ENCODE measurements at places on chromosomes 13 and 19.
A peak's percentile ranks its signal among the peaks of the same experiment; 100 is the strongest.

GRCh38 chr13:62704875-62705274 is 1289.2 kb upstream of the PCDH20 start:
- no peak for DNase-seq

DNA sequence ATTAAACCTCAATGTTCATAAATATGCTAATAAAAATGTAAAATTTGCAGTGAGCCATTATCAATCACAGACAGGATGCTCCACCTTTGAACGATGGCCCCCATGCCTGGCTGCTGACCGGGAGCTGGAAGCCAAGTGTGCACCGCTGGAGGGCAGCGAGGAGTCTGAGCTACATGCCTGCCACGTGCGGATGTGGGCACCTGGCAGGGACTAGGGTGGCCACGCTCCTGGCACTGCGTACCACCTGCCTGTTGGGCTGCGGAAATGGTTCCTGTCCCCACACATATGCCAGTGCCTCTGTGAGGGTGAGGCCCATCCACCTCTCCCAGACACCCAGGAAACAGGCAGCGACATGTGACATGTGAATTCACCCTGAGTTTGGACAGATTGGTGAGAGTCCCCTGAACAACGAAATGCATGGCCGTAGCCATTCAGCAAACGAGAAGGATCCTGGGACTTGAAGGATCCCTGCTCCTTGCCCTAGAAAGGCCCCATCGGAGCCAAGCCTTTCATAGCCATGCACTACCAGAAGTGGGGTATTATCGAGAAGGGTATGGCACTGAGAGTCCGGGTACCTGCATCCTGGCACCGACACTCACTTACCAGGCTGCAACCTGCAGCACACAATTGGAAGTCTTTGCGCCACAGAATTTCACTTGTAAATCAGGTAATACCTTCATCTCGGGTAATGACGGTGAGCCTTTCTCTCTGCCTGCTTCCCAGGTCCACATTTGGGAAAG is 35.8 kb downstream of the TSHZ3 start:
- DNase-seq, result no peak

- peak; percentile 76 for DNase-seq
These were observed 814 bp downstream of the S1PR2 start for GRCh38 chr19:10230173-10230860.

DNA sequence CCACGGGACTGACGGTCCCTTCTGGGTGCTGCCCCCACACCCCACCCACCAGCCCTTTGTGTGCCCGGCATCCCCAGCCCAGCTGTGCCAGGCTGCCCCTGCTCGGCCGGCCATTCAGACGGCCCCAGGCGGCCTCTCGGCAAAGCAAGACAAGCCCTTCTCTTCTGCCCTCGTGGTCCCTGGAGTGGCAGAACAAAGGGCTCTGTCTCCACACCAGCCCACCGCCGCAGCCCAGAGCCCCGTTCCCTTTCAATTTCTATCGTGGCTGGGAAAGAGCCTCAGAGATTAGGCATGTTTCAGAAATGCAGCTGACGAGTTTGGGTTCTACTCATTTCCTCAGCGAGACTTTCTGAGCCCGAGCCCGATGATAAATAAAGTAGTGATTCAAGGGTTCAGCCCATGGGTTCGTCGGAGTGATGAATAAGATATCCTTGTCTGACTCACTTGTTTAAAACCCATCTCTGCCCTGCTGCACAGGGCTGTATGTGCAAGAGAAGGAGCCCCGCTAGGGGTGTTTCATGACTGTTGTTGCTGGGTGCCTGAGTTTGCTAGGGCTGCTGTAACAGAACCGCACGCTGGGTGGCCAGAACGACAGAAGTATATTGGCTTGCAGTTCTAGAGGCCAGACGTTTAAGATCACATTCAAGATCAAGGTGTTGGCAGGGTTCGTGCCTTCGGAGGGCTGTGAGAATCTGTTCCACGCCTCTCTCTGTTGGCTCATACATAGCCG is 4.3 kb downstream of the MYO9B start:
- DNase-seq, result no peak

DNA sequence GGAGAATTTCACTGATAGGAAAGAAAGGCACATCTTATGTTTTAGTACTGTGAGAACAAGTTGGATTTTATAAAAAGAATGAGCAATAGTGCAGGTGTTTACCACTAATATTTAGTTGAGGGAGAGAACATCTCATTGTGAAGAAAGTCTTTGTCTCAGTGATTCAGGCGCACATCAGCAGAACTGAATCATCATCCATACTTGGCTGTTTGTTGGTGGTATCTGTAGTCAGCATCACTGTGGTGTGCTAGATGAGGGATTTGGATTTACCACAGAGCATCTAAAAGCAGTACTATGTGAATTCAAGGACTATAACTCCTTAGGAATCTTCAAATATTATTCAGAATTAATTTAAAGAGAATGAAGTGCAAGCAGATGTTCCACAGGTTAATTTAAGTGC is 1380.5 kb upstream of the ATXN8OS start:
- no peak for DNase-seq

GRCh38 chr19:16847430-16847829 is 18.2 kb downstream of the SIN3B start:
- no peak for DNase-seq

GRCh38 chr13:105827111-105827809 is 708.2 kb downstream of the EFNB2 start:
- DNase-seq, result no peak

DNA sequence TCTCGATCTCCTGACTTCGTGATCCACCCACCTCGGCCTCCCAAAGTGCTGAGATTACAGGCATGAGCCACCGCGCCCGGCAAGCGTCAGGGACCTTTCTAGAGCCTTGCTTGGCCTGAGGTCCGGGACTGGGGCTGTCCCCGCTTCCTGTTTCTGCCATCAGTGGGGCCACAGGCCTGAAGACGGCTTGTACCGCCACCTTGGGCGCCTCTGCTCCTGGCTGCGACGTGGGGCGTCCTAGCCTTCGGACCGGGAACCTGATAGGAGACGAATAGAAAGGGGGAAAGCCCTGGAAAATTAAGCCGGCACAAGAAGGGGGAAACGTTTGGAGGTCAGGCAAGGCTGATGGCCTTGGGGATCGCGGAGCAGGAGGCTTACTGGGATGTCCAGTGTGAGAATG is 35.1 kb downstream of the RNF6 start:
- peak; percentile 21 for DNase-seq

DNA sequence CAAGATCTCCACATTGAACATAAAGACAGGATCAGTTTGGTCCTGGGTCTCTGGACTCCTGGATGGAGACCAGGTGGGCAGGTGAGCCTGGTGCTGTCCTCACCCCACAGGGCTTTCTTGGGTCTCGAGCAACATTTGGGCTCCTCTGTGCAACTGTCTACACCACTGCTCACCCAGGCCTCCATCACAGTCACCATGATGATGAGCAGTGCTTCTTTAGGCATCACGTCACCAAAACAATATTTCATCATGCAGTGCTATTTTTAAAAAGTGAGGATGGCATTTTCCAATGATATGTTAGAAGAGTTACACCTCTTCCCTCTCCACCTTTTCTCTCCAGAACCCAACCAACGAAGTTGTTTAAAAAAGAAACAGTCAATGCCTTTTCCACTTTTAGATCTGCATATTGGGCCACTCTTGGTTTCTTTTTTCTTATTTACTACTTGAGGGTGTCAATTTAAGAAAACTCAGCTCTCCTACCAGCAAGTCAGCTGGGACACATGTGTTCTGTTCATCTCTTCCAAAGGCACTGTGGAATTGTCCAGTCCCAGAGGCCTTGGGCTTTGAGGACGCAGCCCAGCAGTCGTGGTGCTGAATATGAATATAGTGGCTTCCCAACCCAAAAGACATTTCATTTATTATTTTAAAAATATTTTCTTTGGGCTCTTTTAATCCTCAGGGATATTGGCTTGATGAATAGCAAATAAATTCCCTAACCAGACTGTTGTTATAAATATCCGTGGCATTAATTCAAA is 405.7 kb downstream of the KCNRG start:
- no peak for DNase-seq

GRCh38 chr13:27636589-27637288 is 15.0 kb downstream of the POLR1D start:
- DNase-seq, result no peak

DNA sequence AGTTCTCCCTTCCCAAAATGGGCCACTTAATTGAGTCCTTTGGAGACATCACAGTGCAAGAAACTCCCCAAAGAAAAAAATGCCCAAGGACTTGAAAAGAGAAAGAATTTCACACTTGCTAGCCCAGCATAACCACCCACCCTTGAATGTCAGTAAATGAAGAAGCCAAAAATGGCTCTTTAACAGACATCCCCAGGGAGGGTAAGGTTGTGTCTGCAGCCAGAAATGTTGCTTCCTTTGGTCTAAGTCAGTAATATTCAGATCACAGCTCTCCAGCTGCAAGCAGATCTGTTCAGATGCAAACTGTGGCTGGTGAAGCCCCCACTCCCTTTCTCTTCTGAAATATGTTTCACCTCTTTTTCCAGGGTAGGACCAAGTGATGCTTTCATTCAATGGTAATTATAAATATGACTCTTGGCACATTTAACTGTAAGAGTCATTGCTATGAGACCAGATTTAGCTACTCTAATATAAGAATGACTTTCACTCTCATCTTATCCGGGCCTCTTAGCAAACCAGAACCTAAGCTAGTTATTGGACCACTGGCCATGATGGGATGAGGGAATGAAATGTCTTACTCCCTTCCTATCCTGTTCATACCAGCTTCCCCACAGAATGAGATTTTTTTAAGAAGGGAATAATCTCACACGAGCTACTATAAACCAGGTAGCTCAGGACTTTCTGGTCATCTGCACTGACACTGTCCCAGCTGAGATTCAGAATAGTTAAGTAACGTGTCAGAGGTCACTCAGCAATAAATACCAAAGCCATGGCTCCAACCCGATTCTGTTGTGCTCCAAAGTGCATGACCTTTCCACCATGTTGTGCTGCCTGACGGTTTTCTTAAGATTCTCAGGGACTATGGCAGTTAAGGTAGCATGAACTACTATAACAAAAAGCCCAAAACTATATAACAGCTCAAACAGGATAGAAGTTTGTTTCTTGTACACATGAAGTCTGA is 234.1 kb downstream of the FOXO1 start:
- no peak for DNase-seq

GRCh38 chr13:109870274-109870673 is 83.9 kb upstream of the IRS2 start:
- no peak for DNase-seq

DNA sequence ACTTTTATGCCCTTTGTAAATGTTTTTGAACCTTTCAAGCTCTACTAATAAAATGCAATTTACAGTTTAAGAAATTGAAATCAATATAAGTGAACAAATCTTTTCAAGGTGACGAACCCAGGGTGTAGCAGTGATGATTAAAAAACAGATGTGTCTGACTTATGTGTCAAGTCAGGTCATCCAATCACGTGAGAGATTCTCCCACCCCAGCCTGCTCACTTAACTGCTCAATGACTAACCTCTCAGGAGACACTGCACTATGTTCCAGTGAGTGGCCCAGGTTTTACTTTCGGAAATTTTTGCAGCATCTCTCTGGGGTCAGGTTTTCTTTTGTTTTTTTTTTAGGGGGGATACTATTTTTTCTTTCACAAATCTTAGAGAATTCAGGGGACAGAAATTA is 60.7 kb downstream of the ZNF429 start:
- DNase-seq, result no peak

DNA sequence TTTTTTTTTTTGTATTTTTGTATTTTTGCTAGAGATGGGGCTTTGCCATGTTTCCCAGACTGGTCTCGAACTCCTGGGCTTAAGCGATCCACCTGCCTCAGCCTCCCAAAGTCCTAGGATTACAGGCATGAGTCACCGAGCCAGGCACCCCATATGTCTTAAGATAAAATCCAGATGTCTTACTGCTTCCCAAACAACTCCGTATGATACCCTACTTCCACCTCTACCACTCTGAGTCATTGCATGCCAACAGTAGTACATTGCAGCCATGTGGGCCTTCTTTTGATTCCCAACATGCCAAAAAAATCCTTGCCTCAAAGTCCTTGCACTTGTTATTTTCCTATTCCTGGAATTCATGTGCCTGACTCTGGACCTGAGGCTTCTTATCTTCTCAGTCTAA is 799.2 kb downstream of the GPC5 start:
- DNase-seq, result no peak

DNA sequence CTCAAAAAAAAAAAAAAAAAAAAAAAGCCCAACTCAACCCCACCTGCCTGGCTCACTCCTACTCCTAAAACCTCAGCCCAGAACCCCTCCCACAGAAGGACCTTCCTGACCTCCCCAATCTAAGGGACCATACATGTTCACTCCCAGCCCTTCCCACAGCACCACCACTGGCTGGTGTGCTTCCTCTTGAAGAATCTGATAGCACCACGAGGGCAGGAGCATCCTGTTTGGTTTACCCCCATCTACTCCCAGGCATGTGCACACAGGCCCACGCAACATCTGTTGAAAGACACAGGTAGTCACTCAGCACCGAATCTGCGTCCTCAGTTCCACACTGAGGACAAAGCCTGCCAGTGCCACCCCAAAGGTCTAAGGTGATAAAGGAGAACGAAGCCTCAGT is 8.2 kb downstream of the LATS2 start:
- no peak for DNase-seq

DNA sequence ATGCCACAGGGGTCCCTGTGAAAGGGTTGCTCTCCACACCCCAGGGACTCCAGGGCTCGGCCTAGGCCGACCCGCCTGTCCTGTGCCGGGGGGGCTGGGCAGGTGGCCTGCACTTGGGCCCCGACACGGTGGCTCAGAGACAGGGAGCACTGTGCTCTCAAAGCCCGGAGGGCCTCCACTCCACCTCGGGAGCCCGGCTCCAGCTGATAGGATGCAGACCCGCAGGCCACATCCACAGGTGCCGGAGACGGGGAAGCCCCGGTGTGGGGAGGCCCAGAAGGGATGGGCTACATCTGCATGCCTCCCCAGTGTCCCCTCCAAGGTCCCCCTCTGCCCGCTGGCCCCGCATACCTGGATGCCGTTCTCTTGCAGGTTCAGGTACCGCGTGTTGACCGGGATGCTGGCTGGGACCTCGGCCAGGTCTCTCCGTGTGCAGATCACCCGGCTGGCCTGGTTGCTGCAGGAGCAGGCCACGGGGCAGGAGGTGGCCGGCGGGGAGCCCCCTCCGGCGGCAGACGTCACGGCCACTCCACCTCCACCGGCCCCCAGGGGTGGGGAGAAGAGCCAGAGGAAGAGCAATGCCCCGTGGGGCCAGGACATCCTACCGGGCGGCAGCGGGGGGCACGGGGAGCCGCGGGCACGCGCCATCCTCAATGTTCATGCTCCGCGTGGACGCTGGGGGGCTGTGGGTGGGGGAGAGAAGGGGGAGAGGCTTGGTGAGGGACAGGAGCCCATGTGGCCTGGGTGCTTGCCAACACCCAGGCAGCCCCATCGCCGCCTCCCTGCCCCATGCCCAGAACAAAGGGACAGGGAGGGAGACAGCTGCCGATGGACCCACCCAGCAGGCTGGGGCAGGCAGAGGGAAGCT is 19.8 kb downstream of the LRRC4B start:
- no peak for DNase-seq

- DNase-seq, result no peak
These were observed 8.1 kb upstream of the ICAM1 start for GRCh38 chr19:10262771-10263170.

GRCh38 chr13:46648166-46648607 is 95.2 kb downstream of the LRCH1 start:
- DNase-seq, result no peak

GRCh38 chr13:26228096-26228495 is 6.0 kb upstream of the RNF6 start:
- DNase-seq, result no peak

- DNase-seq, result peak; percentile 10
These were observed at the start of gene HS6ST3 for GRCh38 chr13:96089749-96090239. TSS of gene HS6ST3 (plus strand) at chr13:96090107.

All from ovary (tissue), 10 donors.